Activated CD4-positive, CD25-positive, alpha-beta regulatory T cell treated with anti-CD3 and anti-CD28 coated beads, Interleukin-2, amount 50 U/mL, for 72 hours (primary cell): ENCODE measurements at places on chromosomes 1 and 21.

- DNase-seq, result peak; percentile 77
These were observed at the start of gene TNFAIP8L2 for GRCh38 chr1:151156515-151156819. TSS of gene TNFAIP8L2 (plus strand) at chr1:151156649. CDS start at chr1:151158698, 2,049 bp downstream.

DNA sequence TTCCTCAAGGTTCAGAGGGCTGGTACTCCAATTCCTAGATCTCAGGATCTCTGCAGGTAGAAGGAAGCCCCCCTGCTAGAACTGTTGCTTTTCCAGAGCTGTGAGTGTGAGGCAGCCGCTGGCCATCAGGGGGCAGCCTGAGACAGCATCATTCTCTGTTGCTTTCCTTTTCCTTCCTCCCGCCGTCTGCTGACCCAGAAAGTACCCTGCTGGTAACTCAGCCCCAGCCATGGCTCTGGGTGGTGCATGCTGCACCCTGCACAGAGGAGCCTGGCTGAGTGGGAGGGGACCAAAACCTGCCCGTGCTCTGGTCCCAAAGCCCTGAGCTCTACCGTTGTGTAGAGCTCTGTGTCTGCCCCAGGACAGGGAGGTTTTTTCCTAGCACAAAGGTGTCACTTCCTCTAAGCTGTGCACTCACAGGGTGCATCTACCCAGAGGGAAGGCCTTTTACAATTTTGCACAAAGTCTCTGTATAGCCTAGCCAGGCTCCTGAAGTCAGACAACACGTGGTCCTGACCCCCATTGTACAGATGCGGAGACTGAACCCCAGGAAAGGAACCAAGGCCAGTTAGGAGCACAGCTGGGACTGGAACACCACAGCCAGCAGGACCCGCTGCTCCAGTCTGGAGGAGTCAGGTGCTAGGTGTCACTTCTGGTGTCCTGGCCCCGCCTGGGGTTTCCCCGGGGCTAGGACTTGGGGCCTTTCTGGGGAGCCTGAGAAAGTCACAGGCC, 5.6 kb upstream of the FAM131C start:
- peak; percentile 75 for DNase-seq

- no peak for DNase-seq
These were observed 339.7 kb downstream of the USP25 start for GRCh38 chr21:16069178-16070112.

DNA sequence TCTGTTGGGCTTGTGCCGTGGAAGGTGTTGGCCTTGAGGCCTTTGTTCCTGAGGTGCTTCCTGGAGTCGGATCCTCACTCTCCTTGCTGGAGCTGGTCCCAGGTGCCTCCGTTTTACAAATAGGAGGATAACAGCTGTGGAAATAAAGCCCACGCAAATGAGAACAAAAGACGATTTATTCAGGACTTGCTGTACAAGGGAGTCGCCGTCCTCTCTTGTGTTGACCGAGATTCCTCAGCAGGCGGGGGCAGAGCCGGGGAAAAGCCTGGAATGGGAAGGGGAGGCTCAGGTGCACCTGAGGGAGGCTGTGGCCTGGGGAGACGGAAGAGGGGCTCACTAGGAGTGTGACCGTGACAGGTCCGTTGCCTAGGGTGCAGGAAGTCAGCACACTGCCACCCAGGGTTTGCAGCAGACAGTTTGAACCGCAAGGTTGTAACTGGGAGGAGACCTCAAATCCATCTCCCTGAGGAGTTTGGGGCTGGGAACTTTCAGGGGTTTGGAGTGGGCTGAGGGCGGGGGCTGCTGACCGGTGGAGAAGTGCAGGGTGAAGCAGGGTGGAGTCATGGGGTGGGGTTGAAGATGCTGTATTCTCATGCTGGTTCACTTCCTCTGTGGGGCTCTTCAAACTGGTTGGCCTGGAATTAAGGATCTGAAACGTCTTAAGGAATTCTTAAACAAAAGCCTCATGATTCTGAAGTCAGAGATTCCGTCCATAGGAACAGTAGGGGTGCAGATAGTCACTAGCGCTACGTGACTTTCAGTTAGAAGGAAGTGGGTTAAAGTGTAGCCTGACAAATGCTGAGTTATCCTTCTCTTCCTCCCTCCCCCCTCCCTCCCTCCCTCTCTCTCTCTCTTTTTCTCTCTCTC, 2.6 kb upstream of the CSTB start:
- DNase-seq, result no peak

DNA sequence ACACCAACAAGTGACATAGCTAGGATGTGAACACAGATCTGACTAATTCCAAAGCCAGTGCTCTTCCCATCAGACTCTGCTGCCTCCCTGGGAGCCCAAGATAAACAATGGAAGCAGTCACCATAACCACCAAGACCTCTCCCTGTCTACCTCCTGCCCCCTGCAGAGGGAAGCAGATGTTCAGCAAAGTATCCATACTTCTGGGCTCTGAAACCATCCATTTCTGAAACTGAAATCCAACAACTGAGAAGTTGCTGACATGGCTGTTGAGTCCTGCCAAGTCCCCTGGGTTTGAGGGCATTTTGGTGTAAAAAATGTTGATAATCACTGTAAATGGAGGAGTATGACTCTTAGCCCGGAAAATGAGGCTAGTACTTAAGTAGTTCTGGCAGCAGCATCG, 102.1 kb downstream of the TYW3 start:
- no peak for DNase-seq

DNA sequence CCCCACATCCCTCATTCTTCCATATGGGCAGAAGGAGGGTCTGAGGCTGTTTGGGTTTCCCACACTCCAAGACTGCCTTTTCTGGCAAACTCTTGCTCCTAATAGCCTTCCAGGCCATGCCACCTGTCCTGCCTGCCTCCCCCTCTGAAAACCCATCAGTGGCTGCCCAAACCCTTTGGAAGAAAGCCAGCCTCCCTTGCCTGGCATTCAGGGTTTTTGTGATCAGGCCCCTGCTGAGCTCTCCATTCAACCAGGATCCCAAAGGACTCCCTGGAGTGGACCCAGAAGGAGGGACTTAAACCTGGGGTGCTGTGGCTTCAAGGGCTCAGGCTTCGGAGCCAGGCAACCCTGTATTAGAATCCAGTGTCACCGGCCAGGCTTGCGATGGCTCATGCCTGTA, 4.2 kb upstream of the GUCA2A start:
- DNase-seq, result no peak

GRCh38 chr1:56175211-56175610, 404.2 kb downstream of the PLPP3 start:
- DNase-seq, result no peak

- DNase-seq, result no peak
These were observed 195.0 kb upstream of the OLFM3 start for GRCh38 chr1:102191723-102192122.

DNA sequence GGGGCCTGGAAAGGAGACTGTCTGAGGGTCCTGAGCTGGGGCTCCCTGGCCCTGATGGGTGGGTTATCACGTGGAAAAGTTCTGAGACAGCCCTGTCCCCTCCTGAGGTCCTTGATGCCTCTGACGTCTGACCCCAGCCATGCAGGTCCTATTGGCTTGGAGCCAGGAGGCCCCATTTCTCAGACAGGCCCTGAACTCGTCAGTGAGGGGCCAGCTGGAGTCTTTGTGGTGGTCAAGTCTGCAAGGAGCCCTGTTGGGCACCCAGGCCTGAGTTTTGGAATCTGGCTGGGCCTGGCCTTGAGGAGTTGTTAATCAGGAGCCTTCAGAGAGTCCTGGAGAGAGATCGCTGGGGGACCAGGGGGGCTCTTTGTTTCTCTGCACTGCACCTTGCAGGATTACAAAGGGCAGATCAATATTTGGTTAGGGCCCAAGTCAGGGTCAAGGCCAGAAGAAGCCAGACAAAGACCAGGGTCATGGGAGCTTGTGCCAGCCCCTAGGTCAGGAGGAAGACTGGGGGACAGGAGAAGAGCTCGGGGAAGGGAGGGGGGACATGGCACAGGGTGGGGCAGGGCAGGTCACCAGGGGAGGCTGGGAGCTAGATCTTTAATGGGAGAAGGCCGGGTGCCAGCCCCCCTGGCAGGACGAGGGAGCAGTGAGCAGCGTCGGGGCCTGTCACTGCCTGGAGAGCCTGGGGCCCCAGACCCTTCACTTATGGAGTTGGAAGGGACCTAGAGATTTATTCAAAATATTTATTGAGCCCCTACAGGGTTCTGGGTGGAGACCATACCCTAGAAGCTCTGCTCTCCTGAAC, 83.2 kb downstream of the PTPRU start:
- DNase-seq, result no peak

DNA sequence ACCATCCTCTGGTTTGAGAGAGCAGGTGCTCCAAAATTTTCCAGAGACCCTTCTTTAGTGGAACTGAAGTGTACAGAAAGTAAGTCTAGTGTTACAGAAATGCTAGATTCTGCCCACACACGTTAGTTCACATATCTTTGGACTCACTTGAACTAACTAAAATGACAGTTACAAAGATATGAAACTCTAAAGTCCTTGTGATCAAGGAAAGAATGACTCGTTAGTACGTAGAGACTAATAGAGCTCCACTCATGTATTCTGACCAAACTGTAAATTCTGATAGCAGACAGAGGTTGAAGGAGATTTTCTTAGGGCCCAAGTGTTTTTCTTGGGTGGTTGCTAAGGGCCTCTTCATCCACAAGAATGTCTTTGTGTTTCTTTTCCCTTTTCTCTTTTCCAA, 491.5 kb upstream of the B3GALT2 start:
- DNase-seq, result no peak

- no peak for DNase-seq
These were observed 9.2 kb upstream of the EVA1C start for GRCh38 chr21:32403201-32403777.

DNA sequence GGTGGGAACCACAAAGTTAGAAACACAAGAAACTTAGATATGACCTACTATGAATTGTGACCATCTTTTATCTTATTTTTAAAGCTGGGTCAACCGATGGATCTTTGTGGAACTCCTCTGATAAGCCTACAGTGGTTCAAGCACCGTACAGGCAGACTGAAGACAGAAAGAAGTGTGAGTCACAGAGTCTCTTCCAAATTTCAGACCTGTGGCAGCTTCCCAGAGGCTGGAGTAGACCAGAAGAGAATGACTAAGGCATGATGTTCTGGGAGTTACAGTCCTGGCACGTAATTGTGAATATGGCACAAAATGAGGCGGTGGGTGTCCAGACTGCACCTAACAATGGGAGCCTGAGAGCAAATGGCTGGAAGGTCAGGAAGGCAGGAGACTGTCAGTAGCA, 70.0 kb downstream of the LMO4 start:
- no peak for DNase-seq

DNA sequence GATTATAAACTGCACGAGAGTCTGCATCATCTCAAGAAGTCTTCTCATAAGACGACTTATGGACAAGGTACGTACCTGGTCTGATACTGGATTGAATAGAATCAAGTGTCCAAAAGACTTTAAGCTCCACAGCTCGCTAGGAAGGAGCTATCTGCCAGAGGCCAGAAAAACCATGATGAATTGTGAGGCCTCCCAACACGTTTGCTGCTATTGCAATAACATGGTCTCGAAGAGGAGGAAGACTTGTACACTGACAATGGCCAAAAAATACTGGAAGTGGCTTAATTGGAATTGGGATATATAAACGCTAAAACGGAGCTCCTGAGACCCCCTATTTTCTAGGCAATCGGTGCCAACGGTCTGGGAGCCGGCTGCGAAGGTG, 534 bp downstream of the DNAJC28 start:
- no peak for DNase-seq
